ENCODE measurements at places on chromosomes 1 and 21.

DNA sequence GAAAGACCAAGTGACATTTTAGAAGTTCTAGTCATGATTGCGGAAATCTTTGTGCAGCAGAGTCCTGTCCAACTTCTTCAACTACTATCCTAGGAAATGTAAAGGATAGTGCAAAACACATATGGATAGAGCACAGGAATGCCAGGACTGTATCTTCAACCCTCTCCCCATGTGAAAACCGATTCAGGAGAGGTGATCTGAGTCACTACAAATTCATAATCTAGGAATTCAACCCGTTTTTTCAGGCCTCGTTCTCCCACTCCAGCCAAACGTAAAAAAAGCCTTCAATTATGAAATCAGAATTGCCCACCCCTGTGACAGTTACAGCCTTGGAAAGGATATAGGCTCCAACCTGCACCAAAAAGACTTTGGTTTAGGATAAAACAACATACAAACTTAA lies 52.9 kb upstream of the RGS1 start:
- no peak for DNase-seq

- no peak for DNase-seq
Measured at GRCh38 chr1:183859831-183860230, 54.9 kb downstream of the RGL1 start.

GRCh38 chr1:89125240-89125912 lies 538 bp downstream of the GBP2 start:
- peak; percentile 21 for DNase-seq

DNA sequence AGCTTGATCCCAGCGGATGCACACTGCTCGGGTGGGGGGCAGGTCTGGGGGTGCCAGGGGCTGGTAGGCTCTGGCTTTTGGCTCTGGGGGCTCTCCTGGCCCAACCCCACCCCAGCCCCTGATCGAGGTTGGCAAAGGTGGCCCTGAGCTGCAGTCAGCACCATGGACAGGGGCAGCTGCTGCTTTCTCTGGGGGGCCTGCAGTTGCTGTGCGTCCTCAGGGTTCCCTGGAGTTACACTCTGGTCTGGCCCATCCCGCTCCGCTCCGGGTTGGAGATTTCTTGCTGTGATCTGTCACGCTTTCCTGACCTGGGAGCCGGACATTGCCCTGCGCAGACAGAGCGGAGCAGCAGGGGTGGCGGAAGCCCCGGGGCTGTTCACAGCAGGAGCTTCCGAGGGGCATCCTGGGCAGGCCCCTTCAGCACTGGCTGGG lies 8.0 kb upstream of the PLCH2 start:
- DNase-seq: no peak

DNA sequence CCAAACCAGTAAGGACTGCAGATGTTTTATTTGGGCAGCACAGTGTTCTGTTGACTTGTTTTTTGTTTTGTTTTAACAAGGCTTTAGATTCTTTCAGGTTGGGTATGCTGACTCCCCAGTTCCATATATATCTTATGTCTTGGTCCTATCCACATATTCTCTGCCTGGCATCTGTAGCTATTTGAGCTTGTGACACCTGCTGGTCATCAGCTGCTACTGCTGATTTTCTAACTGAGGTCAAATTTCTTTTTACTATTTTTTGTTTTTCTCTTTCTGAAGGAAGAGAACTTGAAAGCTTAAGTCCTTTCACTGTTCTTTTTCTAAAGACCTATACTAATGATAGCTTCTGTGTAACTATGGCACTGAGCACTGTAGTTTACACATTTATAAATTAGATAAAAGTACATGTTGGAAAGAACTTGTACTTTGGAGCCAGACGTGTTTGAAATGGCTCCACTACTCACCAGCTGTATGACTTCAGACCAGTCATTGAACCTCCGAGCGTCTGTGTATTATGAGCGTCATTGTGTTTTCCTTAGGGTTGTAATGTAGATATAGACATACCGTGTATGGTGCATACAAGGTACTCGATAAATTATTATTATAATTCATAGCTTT lies 109.4 kb downstream of the NRDC start:
- DNase-seq: peak; percentile 78

DNA sequence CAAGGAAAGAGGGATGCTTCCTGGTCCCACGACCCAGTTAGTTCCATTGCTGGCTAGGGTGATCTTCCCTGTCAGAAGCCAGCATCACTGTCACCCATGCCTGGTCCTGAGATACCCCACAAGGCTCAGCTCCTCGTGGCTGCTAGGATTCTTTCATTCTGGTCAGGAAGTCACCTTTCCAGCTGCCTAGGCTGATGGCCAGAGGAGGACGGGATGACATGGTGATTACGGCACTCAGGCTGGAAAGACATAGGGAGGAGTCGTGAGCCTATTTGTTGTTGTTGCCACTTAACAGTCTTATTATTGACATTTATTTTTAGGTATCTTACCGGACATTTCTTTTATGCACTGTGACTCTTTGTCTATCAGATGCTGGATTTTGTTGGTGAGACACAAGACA lies 20.0 kb upstream of the MAPKAPK2 start:
- DNase-seq: no peak

- no peak for DNase-seq
Measured at GRCh38 chr1:63555480-63555879, 32.2 kb downstream of the EFCAB7 start.

GRCh38 chr1:160807247-160807646 lies 11.3 kb downstream of the LY9 start:
- DNase-seq: no peak

GRCh38 chr1:227735539-227736285 lies 477 bp downstream of the SNAP47 start:
- DNase-seq: no peak

- peak; percentile 30 for DNase-seq
Measured at GRCh38 chr1:233587958-233588799, 25.7 kb upstream of the KCNK1 start.

DNA sequence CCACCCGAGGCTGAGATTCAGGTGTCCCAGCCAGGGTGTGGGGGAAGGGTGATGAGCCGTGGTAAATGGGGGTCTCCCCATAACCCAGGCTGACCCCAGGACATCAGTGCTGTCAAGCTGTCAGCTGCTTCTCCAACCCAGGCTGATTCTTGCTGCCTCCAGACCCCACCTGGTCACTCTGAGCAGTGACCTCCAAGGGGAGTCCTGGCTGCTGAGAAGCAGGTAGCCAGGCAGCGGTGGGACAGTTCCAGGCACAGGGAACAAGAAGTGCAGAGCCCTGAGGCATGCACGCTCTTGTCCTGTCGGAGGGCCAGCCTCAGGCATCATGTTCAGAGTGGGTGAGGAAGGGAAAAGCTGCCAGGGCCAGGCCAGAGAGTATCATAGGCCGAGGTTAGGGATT lies 1.1 kb downstream of the ESPN start:
- DNase-seq: no peak

DNA sequence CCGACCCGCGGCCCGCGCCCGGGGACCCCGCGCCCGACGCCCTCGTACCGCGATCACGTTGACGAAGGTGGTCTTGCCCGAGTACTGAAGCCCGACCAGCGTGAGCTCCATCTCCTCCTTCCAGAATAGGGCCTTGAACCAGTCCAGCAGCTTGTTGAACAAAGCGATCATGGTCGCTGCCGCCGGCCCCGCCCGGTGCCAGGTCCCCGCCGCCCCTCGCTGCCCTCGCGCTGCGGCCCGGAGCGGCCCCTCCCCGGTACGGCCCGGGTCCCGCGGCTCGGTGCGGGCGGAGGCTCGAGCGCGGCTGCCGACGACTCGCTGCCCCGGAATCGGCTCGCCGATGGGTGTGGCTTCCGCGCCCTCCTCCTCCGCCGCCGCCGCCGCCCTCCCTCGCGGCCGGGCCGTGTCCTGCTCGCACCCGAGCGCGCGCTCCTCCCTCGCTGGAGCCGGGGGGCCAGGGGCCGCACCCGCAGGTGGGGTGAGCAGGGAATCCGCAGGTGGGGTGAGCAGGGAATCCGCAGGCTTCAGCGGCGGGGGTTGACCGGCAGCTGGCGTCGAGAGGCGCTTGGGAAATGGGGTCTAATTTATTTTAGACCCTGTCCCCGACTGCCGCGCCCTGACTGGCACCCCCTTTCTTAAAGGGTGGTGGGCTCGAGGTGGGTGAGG lies at the start of gene ARL8A:
TSS of gene ARL8A (minus strand) at position 336 of the 666 bp plus-strand sequence. CDS start at position 171, 165 bp downstream.
- peak; percentile 82 for DNase-seq

DNA sequence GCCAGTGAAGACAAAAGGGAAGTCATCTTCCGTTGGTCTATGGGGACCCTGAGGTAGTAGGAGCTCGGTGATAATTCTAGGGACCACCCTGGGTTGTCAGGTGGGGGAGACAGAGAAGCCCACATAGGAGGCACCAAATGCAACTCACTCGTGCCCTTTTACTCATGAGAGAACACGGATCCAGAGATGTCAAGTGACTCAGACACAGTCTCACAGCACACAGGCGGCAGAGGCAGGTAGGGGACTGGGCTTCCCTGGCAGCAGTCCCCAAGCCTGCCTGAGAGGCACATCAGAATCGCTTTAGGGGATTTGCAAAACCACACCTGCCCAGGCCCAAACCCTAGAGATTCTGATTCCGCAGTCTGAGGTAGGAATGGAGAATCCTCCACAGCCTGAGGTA lies 31.3 kb upstream of the RUNX3 start:
- no peak for DNase-seq

GRCh38 chr1:31397360-31398095 lies 15.5 kb upstream of the SERINC2 start:
- DNase-seq: no peak

GRCh38 chr1:71039661-71040262 lies 7.9 kb downstream of the PTGER3 start:
- DNase-seq: no peak

DNA sequence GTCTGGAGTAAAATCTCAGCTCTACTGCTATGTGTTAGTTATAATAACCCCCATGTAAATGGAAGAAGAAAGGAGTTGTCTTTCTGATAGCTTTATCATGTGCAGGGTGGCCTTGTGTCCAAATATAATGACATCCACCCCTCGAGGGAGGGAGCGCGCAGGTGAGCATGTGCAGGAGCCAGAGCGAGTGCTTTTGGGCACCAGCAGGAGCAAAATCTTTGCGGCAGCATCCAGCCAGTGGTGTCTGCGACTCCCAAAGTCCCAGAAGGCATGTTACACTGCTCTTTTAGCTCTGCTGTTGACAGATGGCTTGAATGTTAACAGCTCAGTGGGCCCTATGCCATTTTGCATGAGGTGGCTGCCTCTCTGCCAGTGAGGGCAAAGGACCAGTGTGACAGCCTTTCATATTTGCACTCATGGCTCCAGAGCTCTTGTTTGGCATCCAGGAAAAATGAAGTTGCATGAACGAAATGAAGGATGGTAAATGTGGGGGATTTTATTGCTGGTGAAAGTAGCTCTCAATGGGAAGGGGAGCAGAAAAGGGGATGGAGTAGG lies 146.7 kb downstream of the HMCN1 start:
- peak; percentile 1 for DNase-seq

DNA sequence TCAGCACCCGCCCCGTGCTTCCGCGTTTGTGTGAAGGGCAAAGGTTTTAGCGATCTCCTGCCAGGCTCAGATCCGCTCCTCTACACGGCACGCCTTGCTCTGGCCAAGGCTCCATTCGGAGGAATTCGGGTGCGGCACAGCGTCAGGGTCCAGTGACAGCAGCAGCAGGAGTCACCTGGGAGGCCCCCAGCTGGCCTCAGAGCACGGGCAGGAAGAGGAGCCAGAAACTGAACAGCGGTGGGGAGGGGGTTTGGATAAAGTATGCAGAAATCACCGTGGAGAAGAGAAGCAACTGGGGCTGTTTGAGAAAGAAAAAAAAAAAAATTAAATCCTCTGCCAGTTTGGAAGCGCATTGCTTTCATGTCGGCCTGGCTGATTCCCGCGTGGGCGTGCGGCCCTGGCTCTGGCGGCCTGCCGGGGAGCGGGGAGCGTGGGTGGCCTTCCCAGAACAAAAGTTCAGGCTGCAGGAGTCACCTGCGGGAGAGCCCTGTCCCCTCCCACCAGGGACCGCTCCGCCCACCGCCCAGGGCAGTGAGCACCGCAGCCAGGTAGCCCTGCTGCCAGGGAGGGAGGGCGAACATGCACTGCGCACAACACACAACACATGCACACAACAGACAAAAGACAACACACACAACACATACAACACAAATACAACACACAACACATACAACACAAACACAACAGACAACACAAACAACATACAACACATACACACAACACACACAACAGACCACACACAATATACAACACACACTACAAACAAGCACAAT lies 107.6 kb downstream of the ETS2 start:
- peak; percentile 31 for DNase-seq

GRCh38 chr1:24536391-24536840 lies 19.5 kb upstream of the NCMAP start:
- DNase-seq: no peak

GRCh38 chr1:201764166-201764565 lies 64.8 kb upstream of the IPO9 start:
- DNase-seq: no peak

DNA sequence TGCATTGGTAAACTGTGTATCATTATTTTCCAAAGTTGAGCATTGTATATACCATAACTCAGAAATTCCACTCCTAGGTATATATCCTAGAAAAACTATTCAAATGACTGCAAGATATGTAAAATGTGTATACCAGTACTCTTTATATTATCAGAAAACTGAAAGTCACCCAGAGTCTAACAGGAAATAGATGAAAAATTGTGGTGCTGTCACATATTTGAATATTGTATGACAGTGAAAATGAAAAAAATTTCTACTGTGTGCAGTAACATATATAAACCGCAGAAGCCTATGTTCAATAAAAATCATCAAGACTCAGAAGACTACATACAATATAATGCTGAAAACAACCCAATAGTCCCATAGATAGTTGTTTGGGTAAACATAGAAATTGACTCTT lies 74.4 kb upstream of the LYPLAL1 start:
- DNase-seq: no peak

DNA sequence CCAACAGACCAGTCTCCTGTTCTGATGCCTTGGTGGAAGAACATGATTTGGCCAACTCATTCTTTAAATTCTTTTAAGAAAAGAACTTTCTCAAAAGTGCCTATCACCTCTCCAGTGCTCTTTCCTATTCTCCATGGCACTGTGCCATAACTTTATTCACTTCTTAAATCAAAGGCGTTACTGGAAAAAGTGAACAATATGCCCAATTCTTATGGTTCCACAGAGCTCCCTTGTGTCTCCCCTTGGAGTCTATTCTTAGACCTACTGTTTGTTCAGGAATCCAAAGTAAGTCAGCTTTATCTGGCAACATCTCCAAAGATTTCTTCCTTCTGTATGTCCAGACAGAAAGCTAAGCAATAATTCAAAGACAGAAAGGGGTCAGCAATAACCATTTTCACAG lies 111.9 kb upstream of the MAGI3 start:
- DNase-seq: no peak

GRCh38 chr1:981955-982558 lies at the start of gene PERM1:
TSS of gene PERM1 (minus strand) at chr1:982093. CDS start at chr1:981029, 1,064 bp downstream.
- no peak for DNase-seq

GRCh38 chr1:34369701-34370455 lies 193.2 kb downstream of the C1orf94 start:
- DNase-seq: no peak

GRCh38 chr1:160888926-160889325 lies 3.9 kb upstream of the ITLN1 start:
- DNase-seq: no peak

Data from Ammon's horn (tissue), 1 donor.